ENCODE measurements at places on chromosomes 5 and 9.

DNA sequence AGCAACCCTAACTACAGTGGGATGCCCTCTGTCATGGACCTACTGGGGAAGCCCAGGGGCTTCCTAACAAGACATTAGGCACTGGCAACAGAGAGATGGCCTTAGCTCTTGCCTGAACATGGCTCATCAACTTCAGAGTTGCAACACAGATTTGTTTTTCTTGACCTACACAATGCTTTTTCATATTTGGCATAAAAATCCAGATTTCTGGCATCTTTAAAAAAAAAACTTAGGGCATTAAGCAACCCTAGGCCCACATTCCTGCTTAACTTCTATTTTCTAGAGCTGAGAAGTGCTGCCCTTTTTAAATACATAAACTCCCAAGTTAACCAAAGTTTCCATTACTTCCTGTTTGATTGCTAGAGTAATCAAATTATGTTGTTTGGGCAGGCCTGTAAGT, 8.0 kb downstream of the GRIA1 start:
- DNase-seq: no peak

DNA sequence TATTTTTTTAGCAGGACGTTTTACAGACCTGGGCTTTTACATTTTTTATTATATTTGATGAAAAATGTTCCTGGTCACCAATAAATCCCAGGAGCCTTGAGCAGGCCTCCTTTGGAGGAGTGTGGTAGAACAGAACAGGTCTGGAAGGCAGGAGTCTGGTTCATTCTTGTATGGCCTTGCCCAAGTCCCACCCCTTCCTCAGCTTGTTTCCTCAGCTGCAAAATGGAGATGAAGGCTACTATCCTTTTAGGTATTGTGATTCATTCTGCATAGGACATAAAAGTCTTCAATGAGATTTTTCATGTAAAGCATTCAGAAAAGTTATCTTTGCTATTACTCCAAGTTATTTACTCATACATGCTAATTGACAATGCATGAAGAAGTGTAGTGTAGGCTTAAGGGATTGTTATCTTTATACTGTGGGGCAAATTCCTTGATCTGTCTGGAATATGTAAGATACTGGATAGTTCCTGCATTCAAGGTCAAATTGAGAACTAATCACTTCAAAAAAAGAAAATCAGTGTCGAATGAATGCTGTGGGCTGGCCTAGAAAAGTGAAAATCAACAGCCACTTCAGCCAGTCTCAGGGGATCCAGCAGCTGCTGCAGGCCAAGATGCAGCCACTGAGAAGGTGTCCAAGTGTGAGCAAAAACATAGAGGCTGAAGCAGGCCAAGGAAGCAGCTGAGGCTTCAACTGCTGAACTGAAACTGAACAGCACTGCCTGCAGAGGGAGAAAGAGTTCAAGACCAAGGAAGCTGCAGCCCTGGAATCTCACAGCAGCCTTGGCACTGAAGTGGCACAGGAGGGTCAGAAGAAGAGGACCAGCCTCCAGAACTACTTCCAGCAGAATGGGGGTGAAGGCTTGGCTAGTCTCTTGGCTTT, 15.5 kb upstream of the SLC36A3 start:
- no peak for DNase-seq

- no peak for DNase-seq
These were observed 25.0 kb downstream of the CSF2 start for GRCh38 chr5:132098621-132099020.

DNA sequence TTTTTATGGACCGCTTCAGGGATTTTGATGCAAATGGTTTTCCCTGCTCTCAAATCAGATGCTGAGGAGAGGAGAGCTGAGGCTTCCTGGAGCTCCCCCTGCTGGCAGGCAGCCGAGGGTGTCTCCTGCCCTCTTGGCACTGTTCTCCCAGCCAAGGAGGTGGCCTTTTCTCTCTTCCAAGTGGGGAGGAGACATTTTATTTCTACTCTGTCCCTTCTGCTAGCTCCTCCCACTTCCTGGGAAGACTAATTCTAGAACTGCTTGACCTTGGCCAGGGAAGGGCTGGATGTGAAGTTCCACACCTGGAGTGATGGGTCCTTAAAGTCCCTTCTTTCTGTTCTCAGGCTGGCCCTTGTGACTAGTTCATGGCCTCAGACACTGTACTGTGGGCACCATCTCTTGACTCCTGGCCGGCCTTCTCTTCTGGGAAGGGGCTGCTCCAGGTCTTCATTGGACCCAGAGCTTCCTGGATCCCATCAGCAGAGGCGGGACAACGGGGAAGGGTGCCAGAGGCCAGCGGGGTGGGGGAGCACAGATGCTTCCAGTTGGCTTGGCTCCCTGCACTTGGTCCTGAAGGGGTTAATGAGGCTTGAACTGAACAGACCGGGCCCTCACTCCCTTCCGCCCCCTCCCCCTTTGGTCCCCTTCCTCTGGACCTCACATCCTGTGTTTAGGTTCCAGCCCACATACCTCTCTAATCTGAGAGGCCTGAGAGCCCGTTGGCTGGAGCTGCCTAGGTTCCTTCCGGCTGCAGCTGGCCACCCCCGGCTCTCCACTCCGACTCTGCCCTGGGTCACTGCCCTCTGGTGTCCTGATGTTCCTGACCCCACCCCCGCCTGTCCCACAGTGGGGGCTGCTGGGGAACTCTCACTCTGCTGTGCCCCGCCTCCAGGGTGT, 32.1 kb downstream of the PTPA start:
- peak; percentile 78 for DNase-seq

DNA sequence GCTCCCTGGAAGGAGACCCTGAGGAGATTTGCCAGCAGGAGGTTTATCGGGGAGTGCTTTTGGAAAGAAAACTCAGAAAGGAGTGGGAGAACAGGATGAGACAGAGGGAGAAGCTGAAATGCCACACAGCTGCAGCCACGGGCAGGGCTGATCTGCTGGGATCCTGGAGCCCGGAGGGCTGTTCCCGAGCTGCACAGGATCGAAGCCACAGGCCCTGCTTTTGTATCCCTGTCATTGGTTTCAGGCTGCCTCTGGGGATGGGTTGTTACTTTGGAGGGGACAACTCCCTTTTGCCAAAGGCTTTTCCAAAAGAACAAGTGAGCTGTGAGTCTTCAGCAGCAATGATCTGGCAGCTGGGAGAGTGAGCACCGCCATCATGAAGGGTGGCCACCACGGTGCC, 152.5 kb upstream of the PTCH1 start:
- no peak for DNase-seq

DNA sequence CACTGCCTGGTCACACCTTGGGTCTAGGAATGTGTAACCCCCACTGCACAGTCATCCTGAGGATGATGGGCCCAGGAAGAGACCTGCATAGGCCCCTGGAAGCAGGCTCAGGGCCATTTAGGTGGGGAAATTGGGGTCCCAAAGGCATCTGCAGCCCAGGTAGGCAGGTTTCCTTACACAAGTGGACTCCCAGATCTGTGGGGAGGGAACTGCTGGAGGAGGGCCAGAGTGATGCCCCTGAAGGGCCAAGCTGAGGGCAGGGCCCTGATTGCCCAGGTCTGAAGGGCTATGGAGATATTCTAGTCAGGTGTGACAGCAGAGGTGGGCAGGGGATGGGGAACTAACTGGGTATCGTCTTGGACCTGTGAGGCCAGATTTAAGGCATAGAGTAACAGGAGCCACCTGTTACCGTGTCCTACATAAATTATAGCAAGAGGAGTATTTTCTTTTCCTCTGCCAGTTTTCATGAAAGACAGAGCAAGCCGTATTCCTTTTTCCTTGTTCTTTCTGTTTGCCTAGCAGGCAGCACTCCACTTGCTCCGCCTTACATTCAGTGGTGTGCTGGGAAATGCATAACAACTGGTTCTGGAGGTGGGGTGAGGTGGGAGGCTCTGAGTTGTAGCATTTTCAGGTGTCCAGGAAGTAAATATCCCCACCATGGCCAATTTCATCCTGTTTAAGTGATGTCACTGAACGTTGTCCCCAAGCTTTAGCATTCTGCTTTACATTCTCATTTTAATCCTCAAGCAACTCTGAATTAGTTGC, 41.3 kb downstream of the PPARGC1B start:
- DNase-seq: no peak

DNA sequence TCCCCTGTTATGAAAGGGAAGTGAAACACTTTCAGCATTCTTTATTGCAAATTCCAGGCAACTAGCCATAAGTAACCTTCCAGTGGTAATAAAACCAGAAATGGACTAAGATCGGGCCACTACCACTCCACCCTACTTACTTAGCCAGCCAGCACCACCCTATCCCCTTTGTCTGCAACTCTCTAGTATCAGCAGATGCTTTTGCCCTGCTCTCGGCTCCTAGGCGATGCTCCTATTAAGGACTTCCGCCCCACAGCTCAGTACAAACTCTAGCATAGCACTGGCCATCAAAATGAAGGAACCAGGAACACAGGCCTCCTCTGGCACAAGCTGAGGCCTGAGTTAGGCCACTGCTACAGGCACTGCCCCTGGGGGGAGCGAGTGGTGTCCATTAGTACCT, 81.2 kb downstream of the GLDC start:
- no peak for DNase-seq

GRCh38 chr9:135090547-135090946, 3.1 kb downstream of the OLFM1 start:
- no peak for DNase-seq

GRCh38 chr9:129432297-129433154, 188.4 kb downstream of the C9orf50 start:
- peak; percentile 78 for DNase-seq

DNA sequence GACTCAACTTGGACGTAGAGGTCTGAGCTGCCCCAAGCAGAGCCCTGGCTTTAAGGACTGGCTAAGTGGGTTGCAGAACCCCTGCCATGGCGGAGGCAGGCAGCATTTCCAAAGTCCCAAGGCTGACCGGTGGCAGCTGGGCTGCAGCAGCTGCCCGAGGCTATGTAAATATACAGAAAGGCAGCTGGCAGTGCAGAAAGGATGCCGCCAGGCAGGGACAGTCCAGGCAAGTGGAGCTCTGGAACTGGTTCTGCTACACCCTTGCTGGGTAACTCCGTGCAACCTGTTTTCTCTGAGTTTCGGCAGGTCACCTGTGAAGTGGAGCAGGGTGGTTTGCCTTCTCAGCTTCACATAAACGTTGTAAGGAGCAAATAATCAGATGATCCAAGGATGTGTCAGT, 46.0 kb downstream of the SHB start:
- DNase-seq: peak; percentile 79

- no peak for DNase-seq
These were observed 178.9 kb downstream of the SEMA6A start for GRCh38 chr5:116395631-116396203.

DNA sequence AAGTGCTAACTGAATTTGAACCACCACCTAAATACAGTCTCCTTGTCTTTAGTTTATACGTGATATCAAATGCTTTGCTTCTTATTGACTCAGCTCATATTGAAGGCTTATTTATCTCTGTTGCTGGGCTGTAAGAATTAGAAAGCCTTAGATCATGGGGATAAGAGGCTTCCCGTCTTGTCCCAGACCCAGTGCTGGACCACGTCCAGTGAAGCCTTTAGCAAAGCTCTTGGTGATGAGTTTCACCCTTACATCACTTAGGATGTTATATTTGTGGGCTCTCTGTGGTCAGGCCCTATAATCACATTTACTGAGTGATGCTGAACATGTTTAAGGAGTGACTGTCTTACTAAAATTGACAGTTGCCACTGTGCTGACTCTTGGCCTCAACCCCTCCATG, 11.2 kb downstream of the FAM240B start:
- no peak for DNase-seq

- DNase-seq: no peak
These were observed 110.0 kb downstream of the PAX5 start for GRCh38 chr9:36924071-36924470.

GRCh38 chr5:176754376-176754973, 55.9 kb upstream of the UNC5A start:
- no peak for DNase-seq

DNA sequence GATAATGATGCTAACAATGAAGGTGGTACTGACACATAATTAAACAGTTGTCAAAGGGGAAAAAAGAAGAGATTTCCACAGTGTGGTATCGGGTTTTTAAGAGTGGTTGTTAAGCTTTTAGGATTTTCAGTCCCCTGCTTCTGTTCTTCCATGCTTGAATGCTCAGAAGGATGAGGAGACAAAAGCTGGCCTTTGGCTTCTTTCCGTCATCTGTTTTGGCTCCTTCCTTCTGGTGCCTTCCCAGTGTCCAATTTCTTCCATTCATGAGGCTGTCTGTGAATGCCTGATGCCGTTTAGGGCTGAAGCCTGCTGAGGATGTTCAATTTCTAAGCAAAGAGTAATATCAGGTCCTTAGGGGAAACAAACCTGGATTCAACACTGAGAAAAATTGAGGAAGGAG, 179.6 kb upstream of the GLRA1 start:
- DNase-seq: no peak

DNA sequence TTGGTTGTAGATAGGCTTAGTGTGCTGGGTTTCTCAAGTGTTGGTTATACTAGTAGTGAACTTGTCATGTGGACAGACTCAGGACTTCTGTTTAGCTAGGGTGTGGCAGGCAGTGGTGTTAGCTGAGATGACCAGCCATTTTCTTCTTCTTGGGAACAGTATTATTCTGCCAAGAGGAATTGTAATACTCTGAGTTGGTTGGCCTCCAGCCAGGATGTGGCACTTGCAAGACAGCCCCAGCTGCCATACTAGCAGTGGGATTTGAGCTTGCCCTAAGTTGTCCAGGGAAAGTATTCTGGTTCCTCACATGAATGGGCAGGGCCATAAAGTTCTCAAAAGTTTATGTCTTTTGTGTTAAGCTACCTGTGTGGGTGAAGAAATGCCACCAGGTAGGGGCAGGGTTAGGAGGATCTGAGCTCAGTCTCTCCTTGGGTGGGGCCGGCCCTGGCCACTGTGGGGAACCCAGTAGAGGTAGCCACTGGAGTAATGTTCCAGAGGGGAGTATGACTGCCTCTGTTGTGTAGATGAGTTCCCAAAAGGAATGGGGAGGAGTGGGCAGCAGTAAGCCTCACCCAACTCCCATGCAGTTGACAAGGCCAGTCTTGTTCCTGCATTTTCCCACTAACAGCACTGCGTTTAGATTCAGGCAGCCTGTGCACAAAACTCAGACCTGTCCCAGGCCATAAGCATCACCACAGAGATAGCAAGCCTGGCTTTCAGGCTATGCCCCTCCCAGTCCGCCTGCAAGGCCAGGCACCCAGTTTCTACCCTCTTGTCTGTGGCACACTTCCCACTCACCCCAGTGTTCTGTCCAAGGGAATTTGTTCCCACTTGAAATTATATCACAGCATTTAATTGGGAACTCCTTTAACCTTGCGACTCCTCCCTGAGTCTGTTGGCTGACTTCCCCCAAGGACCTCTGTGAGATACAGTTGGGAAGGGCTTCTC, 250.7 kb downstream of the ANXA1 start:
- no peak for DNase-seq

- no peak for DNase-seq
These were observed 1.5 kb upstream of the TRAF1 start for GRCh38 chr9:120928015-120928482.

GRCh38 chr5:178580271-178580955, 9.8 kb downstream of the COL23A1 start:
- DNase-seq: no peak

GRCh38 chr5:138944527-138945322, 69.6 kb upstream of the LRRTM2 start:
- DNase-seq: no peak

GRCh38 chr5:68252673-68253623, 37.4 kb downstream of the PIK3R1 start:
- peak; percentile 77 for DNase-seq
